Type B pancreatic cell (in vitro differentiated cells): ENCODE measurements at places on chromosomes 13 and 19.

GRCh38 chr13:39550931-39551330 is 52.1 kb downstream of the LHFPL6 start:
- peaks cover 15% of the 10 kb centered on the region for H3K4me1 ChIP-seq
- peaks cover 4% of the 10 kb centered on the region for H3K36me3 ChIP-seq
- no peaks in the 10 kb centered on the region for H3K27me3 ChIP-seq

DNA sequence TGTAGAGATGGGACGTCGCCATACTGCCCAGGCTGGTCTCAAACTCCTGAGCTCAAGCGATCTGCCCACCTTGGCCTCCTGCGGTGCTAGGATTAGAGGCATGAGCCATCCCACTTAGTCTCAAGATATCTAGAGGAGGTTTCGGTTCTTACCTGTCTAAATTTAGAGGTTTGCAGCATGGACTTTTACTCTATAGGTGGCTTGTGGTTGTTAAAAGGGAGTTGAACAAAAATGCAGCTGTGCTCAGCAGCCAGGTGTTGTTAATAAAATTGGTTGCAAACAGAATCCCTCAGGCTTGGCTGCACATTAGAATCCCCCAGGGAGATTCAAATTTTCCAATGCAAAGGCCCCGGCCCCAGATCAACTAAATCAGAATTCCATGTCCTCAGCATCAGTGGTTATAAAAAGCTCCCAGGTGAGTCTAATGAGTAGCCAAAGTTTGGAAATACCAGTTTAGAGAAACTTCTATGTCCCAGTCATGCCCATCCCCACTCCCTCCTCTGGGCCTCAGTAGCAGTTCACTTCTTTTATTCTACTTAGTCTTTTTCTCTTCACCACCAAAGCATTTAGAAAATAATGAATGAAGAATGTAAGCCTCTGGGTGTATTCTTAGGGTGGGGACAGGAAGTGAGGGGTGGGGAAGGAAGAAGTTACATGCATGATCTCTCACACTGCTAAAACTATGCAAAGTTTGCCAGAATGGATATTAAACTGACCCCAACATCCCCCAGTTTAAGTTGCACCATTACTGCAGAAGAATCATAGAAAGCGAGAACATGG is 471.0 kb downstream of the COG6 start:
- H3K4me1 ChIP-seq, result peaks cover 21% of the 10 kb centered on the region
- H3K4me3 ChIP-seq, result no peak overlapping the region
- no peak for DNase-seq
- H3K36me3 ChIP-seq, result no peaks in the 10 kb centered on the region
- peaks cover 3% of the 10 kb centered on the region for H3K27me3 ChIP-seq

- no peaks in the 10 kb centered on the region for H3K27me3 ChIP-seq
- no peaks in the 10 kb centered on the region for H3K4me1 ChIP-seq
- H3K4me3 ChIP-seq, result no peak overlapping the region
- no peaks in the 10 kb centered on the region for H3K36me3 ChIP-seq
- H3K27ac ChIP-seq, result no peak overlapping the region
Observed at GRCh38 chr19:4823577-4823976, 7.9 kb downstream of the TICAM1 start.

DNA sequence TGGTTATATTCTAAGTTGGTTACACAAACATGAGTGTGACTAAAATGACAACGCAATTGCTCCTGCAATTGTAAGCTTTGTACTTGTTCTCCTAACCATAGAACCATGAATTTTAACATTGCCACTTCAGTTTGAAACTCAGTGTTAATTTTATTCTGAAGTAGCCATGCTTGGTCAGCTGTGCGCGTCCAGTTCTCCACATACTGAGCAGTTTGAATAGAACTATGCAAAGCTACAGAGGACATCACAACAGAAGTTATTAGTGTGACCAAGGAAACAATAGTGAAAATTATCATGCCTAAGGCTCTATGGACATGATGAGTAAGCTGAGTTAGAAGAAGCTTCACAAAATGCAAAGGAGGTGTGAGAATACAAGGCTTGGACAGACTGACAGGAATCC is 19.6 kb upstream of the ZNF100 start:
- H3K27me3 ChIP-seq, result no peaks in the 10 kb centered on the region
- H3K27ac ChIP-seq, result no peak overlapping the region
- H3K4me1 ChIP-seq, result no peaks in the 10 kb centered on the region
- no peak overlapping the region for H3K4me3 ChIP-seq
- no peak for DNase-seq

- H3K36me3 ChIP-seq, result peaks cover 16% of the 10 kb centered on the region
- DNase-seq, result no peak
- H3K4me3 ChIP-seq, result no peak overlapping the region
- H3K27ac ChIP-seq, result no peak overlapping the region
- H3K27me3 ChIP-seq, result no peaks in the 10 kb centered on the region
Observed at GRCh38 chr13:110419946-110420345, 112.9 kb downstream of the COL4A2 start.

- H3K4me3 ChIP-seq, result no peak overlapping the region
- no peak overlapping the region for H3K27ac ChIP-seq
- no peak for DNase-seq
Observed at GRCh38 chr13:22561581-22561980, 619.2 kb upstream of the SGCG start.
